ENCODE measurements at places on chromosomes 4 and X.

DNA sequence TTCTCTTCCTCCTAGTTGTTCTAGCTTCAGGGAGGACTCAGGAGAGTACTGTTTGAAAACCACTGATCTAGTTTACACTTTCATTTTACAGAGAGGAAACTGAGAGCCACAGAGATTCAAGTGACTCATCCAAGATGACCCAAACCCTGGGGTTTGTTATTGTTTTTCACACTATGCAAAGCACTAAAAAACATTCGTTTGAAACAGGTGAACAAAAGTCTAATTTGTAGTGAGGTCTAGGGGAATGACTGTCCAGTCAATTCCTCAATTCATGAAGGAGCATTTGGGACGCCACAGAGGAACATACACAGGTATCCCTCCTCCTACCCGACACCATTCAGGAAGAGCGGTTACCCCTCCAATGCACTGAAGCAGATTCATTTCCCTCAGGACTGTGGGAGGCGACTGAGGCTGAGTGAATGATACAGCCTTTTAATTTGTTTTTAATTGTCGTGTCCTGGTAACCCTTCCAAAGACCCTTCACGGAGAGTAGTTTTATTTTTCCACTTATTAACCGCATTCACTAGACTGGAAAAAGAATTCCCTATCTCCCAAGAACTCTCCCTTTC lies 30.3 kb downstream of the TLR10 start:
- no peak for DNase-seq

DNA sequence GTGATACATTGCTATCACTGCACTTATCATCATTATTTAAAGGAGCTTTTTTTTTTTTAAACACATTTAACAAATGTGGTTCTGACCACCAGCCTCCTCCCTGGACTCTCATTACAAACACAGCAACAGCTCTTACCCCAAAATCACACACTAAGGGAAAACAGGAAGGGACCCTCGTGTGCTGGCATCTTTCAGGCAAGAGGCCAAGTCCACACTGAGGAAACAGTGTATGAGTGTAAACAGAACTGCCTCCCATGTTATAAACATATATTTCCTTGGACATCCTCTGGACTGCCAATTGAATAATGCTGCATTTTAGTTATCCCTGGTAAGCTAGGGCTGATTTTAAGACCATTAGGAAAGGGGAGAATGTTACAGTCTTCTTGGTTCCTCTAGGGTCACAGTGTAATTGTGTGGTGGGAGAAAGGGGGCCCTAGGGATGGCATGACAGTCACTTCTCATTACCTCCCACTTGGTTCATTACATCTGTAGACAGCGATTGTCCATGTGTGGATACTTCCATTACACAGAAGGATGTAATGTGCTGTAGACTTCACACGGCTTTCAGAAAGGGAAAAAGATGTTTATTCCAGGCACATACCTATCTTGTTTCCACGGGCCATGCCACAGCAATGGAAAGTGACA lies 244.6 kb upstream of the TET2 start:
- DNase-seq, result no peak

GRCh38 chr4:37627263-37627662 lies 58.9 kb downstream of the RELL1 start:
- no peak for DNase-seq

DNA sequence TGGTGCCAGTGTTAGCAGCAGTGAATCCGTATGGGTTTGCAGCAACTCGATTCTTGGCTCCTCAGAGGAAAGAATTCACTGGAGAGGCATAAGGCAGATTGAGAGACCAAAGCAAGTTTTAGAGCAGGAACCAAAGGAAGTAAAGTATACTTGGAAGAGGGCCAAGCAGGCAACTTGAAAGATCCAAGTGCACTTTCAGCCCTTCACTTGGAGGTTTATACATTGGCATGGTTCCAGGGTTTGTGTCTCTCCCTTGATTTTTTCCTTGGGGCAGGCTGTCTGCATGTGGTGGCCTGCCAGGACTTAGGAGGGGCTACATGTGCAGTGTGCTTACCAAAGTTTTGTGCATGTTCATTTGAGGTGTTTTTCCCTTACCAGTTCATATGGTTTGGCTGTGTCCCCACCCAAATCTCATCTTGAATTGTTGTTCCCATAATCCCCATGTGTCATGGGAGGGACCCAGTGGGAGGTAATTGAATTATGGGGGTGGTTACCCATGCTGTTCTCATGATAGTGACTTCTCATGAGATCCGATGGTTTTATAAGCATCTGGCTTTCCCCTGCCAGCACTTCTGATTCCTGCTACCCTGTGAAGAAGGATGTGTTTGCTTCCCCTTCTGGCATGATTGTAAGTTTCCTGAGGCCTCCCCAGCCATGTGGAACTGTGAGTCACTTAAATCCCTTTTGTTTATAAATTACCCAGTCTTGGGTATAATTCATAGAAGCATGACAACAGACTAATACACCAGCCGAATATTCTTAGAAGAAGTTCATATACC lies 86.2 kb upstream of the TSPAN5 start:
- DNase-seq, result no peak

DNA sequence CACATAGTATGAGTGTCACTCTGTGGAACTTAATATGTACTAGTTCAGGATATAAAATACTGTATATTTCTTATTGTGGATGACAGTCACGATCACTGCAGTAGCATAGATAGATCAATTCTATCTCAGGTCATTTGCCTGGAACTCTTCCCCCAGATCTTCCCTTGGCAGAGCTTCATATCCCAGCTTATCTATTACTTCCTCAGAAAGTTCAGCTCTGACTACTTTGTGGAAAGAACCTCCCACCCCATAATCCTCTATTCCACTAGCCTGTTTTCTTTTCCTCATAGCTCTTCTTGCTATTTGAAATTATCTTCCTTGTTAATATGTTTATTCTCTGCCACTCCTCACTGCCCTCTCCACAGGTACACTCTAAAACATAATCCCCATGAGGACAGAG lies 10.9 kb downstream of the FAM241A start:
- no peak for DNase-seq

DNA sequence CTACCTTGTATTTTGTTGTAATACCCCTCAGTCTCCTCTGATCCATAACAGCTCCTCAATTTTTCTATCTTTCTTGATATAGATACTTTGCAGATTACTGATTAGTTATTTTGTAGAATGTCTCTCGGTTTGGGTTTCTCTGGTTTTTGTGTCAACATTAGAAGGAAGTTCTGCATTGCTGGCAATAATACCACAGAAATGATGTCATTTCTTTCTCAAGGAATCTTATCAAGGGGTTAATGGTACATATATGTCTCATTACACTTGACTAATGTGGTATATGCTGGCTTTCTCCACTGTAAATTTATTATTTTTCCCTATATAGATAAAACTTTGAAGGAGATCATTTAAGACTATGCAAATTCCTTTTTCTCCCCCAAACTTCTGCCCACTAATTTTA lies 183.6 kb upstream of the DKK2 start:
- no peak for DNase-seq

- no peak for DNase-seq
Observed at GRCh38 chrX:3346501-3347259, at the start of gene MXRA5. MXRA5 (minus strand) TSS chrX:3346652; CDS start chrX:3343833, 2,819 bp downstream.

DNA sequence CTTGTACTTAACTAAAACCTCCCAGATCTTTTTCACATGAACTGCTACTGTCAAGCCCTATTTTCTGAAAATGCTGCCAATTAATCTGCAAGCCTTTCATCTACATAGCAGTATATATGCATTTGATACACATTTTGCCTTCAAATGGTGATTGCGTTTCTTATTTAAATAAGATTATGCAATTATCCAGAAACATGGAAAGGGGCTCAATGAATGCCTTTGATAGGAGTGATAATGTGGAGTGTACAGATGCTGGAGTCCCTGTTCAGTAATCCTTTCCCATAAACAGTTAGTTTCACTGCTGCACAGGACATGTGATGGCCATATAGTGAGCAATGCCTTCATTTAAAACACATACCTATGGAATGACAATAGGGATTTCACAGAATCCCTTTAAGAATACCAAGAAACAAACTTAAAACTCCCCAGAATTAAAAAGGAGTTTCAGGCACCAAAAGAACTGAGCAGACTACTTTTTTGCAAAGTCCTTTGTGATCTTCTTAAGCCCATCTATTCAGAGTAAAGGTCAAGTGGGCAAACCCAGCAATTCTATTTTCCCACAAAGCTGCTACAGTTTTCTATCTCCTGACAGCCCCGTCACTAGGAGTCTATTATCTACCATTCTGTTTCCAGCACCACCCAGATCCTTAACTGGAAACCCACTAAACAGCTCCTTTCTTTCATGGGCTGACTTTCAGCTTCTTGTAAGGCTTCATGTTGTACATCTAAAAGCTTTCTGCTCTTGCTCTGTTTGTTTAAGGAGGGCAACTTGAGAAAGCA lies 120.3 kb downstream of the UNC5C start:
- DNase-seq, result no peak

DNA sequence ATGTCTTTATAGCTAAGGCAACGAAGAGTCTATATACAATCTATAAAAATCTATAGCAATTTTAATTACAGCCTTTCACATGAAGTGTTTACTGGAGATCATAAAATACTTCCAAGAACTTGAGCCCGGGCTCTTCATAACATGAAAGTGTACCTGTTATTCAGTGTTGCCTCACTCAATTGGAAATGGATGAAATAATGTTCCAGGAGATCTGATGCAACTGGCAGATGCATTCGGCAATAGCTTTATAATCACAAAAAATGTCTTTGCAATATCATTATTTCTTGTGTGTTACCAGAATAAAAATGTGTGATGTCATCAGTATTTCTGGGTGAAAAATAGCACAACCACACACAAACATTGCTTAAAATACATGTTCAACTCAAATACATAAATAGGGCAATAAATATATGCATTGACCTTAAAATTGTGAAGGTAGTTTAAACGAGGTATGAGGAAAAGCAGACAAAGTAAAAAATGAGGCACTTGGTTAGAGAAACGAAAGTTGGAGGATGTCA lies 1266.8 kb upstream of the PCDH7 start:
- no peak for DNase-seq

DNA sequence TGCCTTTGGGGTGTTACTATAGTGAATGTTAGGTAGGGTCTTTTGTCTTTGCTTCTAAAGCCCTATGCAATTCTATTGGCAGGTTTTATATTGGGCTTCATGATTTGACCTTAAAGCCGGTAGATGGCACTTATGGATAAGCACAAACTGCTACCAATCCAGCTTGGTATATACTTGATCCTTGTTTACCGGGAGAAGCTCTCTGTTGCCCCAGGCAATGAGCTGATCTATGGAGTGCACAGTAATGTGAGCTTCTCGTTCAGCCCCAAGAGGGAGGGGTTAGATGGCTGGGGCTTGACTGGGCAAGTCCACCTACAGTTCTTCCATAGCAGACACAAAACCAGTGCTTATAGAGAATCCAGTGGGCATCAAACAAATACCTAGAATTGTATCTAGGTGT lies 287.2 kb upstream of the CT83 start:
- DNase-seq, result no peak

DNA sequence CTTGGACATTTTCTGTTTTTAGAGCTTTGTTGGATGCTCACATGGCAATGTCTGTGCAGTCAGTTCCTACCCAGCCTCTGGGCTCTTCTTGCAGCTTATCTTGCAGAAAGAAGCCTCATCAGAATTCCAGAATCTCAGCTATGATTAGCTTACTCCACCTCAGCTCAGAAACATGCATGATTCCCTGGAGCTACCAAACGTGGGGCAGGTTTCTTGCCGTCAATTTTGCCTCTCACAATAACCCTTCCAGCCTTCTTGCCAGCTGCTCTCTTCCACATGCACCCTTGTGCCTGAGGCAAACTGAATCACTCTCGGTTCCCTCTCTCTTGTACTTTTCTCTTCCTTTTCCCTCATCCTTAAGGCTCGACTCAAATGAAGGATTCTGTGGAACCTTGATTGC lies 141.4 kb downstream of the PTTG2 start:
- DNase-seq, result no peak

Measured in hippocampal formation (tissue), 2 donors.